ENCODE measurements at places on chromosomes 12 and 14. TPM values are rescaled to one million over a fixed set of nuclear protein-coding genes. Genes with fewer than 3 reads are reported as not detected.

Gene SLC10A1
- 0.22 TPM for polyA plus RNA-seq

Gene PDZRN4
- 6.6 TPM for polyA plus RNA-seq

Gene LARP4
- 49.9 TPM for polyA plus RNA-seq

Gene HOXC11
- polyA plus RNA-seq: 2.1 TPM

Gene FRS2
- polyA plus RNA-seq: 46.4 TPM

Gene KCNH3
- 5.2 TPM for polyA plus RNA-seq

Gene CARMIL3
- 2.4 TPM for polyA plus RNA-seq

Gene ZNF891
- polyA plus RNA-seq: 9.1 TPM

Gene MYO1H
- 1.7 TPM for polyA plus RNA-seq

- no peak for DNase-seq
Measured at GRCh38 chr12:132294121-132295034, 35.0 kb downstream of the GALNT9 start.

GRCh38 chr14:70239802-70240201 is 51.1 kb upstream of the SLC8A3 start:
- no peak for DNase-seq

GRCh38 chr12:118704527-118705241 is 276.7 kb upstream of the SRRM4 start:
- DNase-seq: no peak

DNA sequence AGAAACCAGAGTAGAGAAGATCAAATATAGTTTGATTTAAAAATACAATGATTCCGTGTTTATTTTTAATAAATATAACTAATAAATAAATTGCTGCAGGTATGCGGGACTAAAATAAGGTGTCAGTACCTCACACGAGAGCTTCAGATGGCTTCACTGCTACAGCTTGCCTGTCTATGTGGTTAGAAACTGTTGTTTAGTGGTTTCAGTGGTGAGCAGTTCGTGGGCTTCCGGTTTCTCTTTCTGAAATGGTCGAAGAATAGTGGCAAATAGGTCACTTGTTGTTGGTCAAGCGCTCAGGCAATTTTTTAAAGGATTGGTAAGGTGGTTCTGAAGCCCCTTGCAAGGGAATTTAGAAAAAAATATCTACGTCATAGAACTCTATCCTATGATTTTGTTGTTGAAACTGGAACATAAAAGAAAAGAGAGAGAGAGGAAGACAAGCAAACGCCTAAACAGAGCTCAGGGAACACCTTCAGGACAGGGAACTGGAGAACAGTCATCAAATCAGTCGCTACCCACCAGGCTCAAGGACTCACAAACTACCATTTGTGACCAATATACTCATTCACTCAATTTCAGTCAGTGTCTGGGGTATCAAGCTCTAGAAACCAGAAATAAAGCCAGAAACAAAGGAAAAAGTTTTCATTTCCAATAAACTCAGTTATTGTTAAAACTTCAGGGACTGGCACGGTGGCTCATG is 31.3 kb downstream of the GABARAPL1 start:
- no peak for DNase-seq

- DNase-seq: no peak
Measured at GRCh38 chr14:68492381-68493151, 300.3 kb downstream of the ZFP36L1 start.

- DNase-seq: no peak
Measured at GRCh38 chr14:54715239-54715638, 148.3 kb downstream of the SAMD4A start.

GRCh38 chr12:52291267-52291935 is at the start of gene KRT81:
TSS of gene KRT81 (minus strand) at chr12:52291534. CDS start at chr12:52291465, 69 bp downstream.
- DNase-seq: no peak

DNA sequence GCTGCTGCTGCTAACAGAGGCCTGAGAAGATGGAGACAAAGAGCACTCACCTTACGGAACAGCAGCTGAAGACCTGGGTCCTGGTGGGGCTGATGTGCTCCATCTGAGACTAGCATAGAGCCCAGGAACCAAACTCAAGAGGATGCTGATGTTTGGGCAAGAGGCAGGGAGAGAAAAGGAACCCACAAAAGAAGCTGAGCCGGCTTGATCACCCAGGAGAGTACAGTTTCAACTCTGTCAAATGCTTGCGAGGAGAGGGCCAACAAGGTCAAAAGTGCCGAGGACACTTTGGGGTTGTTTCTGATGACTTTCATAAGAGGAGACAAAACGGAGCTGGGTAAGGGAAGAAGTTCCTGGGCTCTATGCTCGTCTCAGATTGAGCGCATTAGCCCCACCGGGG is 17.3 kb upstream of the NT5DC3 start:
- no peak for DNase-seq

- DNase-seq: no peak
Measured at GRCh38 chr12:94965982-94966630, 37.4 kb downstream of the NDUFA12 start.

- no peak for DNase-seq
Measured at GRCh38 chr14:94539181-94539580, 22.1 kb upstream of the SERPINA4 start.

GRCh38 chr12:112557951-112558630 is 139.3 kb downstream of the PTPN11 start:
- no peak for DNase-seq

- DNase-seq: no peak
Measured at GRCh38 chr12:110171186-110171538, 47.0 kb downstream of the IFT81 start.

DNA sequence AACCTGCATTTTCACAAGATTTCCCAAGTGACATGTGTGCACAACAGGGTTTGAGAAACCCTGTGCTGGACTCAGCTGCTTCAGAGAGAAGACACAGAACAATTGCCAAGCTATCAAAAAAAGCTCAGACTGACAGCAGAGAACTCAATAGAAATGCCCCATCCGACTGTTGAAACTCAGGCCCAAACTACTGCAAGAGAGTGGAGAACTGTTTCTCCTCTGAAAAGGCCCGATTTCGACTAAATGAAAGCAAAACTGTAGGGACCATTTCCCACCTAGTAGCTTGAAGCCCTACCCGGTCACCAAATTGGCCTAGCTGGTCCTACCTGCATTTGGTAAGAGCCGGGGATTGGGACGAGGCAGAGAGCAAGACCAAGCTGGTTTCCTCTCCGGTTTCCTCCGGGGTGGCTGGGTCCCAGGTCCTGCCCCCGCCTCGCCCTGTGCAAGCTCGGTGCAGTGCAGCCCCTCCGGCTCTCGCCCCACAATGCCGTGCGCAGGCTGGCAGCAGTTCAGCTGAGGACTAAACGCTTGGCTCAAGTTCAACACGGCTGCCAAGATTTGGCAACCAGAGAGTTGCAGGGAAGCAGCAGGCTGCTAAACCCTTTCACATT is 1180.6 kb downstream of the VRK1 start:
- no peak for DNase-seq

DNA sequence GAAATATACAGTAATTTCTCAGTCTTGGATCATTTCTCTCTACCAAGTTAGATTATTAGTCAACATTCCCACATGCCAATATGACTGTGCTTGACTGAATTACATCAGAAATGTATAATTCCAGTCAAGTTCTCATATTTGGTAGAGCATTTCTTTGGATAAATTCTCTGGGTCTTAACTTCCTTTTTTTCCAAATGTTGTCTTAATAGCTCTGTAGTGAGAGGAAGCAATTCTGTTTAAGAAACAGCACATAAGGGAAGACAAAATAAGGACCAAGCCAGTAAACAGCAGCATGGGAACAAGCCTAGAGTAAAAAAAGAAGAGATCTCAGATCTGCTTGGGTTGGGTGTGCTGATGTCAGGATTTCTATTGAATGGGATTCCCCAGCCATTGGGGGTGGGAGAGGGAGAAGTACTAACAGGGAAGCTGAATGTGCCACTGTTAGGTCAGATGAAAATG is 14.2 kb upstream of the DYRK2 start:
- DNase-seq: no peak

- DNase-seq: no peak
Measured at GRCh38 chr14:99202516-99202915, 69.5 kb downstream of the BCL11B start.
